ENCODE measurements at places on chromosomes 16 and 17.

DNA sequence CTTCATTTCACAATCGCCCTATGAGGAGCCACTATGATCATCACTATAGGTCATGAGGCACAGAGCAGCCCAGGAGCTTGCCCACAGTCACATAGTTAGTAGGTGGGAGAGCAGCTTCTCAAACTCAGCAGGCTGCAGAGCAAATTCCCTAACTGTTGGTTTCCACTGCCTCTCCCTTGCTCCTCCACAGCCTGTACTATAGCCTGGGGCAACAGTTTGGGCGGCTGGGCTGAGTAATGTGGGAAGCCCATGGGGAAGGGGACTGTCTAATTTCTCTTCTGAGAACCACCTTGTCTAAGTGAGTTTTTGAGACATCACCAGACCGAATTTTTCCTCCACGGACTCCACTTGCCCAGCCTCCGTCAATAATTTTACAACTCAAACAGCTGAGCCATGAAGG, 73.4 kb upstream of the GPR139 start:
- DNase-seq = no peak

DNA sequence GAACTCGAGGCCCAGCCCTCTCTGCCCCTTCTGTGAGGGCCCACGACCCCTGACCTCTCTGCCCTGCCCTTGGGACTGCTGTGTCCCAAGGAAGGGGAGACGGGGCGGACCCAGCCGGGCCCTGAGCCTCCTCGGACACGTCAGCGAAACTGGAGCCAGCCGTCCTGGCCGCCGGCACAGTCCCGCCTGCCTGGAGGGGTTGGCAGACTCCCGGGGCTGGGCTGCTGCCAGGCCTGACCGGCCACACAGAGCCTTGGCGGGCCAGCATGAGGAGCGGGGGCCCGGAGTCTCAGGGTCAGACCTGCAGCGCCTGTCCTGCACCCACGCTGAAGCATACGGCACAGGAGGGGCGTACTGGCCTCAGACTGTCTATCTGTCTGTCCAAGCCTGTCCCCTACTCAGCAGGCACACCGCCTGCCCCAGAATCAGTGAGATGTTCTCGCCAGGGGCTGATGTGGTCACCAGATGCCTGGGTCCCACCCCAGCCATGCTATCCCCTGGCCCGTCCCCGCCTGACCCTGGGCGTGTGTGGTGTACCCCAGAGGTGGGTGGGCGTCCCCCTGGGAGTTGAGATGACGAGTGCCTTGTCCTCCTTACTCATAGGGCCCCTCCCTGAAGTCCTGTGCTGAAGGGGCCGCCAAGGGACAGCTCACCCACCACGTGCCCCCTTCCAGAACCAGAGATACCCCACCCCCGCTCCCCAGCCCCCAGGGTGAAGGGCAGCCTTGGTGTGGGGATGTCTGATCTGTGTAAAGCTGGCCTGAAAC, 4.7 kb downstream of the VASN start:
- no peak for DNase-seq

DNA sequence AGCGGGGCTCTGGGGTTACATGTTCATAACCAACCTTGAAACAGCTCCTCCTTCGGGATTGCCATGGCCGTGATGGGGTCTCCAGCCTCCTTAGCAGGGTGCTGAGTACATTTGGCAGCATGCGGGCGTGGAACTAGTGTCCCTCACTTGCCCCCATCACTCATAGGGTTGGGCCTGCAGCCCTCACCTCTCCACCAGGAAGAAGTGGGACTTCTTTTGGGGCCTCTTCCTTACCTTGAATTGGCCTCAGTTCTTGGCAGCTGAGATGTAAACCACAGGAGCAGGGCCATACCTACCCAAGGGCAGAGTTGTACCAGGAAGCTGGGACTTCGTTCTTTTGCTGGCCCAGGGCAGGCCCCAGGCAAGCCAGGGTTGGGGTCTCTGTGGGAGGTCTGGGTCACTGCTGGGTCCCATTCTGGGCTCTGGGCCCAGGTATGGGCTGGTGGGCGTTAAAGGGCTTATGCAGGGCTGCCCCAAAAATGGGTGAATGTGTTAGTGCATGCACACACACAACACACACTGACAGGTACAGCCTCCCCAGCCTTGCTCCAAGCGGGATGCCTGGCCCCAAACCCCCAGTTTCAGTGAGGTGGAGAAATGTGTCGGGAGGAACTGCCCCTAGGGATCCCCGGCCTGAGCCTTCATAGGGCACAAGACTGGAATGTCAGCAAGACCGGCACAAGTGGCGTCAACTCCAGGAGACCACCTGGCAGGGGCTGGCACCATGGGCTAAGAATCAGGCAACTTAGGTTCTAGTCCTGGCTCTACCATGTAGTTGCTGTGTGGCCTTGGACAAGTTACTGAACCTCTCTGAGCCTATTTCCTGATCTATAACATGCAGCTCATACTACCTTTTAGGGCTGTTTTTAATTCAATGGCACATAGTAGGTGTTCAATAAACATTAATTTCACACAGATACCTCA, 3.9 kb upstream of the KRT15 start:
- no peak for DNase-seq

DNA sequence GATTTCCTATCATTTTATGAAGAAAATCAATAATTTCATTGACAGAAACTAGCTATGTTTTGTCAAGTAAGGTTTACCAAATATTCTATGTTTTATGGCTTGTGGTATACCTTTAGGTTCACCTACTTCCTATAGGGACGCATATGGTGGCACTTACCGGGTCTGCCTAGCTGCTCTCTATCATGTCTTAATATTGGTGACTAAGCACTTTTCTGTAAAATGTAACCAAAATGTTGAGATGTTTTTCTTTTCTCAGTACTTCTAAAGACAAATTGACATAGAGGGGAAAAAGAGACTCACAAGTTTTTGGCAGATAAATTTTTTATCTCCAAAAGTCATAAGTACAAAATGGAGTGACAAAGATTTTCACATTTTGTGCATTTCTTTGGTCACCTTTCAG, 22.6 kb upstream of the MYH4 start:
- no peak for DNase-seq
